Mesendoderm (in vitro differentiated cells): ENCODE measurements at places on chromosomes 6 and 20.
A peak's percentile ranks its signal among the peaks of the same experiment; 100 is the strongest.

GRCh38 chr6:34223381-34223955, 13.2 kb upstream of the HMGA1 start:
- DNase-seq: no peak

DNA sequence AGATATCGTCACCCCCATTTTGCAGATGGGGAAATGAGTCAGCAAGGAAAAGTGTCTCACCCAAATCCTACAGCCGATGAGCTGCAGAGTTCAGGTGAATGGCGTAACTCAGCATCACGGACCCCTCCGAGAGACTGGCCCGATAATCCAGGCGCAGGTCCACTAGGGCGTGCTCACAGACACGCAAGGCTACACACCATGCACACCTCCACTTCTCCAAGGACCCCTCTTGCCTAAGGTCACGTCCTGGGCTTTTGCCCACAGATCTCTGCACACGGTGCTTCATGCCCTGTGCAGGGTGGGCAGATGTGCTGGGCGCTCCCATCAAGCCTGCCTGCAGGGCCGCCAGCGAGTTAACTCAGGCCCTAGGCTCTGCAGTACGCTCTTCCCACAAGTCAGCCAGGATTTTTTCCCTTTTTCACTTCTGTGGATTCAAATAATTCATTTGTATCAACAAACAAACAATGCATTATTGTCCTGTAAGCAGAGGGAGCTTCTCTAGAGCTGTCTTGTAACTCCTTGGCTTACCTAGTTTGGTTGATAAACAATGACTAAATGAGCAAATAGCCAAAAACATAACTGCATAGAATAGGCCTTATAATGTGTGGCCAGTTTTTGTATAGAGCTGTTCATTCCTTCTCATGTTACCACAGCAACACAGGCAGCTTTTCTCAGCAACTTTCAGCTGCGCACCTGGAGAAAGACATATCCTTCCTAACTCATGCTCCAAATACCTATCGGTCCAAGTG, 139.1 kb downstream of the AGPAT4 start:
- DNase-seq: no peak

DNA sequence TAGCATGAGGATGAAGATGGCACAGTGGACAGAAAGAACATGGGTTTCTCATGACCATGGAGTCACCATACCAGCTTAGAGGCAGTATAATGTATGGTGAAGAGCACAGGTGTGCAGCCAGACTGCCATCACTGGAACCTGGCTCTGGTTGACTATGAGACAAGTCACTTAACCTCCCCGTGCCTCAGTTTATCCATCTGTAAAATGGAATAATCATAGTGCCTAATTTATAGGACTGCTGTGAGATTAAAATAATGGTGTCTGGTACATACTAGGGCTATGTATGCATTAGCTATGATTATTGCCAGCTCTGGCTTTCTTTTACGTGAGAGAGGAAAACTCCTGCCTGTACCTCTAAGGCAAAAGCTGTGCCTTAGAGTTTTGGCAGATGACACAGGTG, 19.4 kb downstream of the SLC35B3 start:
- no peak for DNase-seq

DNA sequence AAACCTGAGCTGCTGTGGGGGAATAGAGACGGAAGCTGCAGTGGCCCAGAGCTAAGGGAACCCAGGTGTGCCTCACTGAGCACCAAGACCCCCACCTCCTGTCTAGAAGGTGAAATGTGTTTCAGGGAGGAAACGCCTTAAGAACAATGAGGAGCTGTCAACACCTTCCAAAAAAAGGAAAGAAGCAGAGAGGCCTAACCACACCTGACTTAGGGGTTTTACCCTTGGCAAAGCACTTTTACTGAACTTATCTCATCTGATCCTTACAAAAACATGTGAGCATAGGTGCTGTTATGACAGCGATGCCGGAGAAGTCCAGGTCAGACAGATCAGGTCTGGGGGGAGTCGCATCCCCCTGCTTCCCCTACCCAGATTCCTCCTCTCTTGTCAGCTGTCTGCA, 16.1 kb upstream of the CDKN1A start:
- no peak for DNase-seq

DNA sequence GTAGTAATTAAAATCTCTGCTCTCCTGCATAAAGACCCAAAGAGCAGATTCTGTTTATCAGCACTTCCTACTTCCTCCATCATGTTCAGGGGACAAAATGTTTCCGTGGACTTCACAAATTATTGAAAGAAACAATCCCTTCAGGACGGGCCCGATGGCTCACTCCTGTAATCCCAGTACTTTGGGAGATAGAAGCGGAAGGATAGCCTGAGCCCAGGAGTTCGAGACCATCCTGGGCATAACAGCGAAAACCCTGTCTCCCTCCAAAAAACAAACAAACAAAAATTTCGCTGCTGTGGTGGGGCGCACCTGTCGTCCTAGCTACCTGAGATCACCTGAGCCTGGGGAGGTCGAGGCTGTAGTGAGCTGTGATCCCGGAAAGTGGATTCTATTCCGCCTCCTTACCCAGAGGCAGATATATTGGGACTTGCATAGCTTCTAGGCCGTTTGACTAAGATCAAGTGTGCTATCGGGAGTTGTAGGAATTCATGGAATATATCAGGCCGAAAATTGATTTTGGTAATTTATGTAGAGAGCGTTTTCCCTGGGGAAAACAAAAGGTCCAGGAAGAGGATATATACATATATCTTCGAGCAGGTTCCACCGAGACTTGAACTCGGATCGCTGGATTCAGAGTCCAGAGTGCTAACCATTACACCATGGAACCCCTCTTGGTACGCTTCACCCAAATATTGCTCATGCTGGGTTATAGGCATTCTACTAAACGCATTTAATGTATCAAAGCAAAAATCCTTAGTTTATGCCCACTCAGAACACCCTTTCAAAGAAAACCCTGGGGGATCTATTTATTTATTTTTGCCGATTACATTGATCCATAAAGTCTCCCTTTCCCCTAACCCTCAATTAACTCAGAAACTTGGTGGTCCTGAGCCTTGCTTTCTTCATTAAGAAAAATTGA, 74.5 kb upstream of the ZNF184 start:
- peak; percentile 87 for DNase-seq

GRCh38 chr6:19454001-19454720, 383.0 kb upstream of the ID4 start:
- DNase-seq: no peak

GRCh38 chr20:47013606-47014005, 119.0 kb downstream of the EYA2 start:
- no peak for DNase-seq

DNA sequence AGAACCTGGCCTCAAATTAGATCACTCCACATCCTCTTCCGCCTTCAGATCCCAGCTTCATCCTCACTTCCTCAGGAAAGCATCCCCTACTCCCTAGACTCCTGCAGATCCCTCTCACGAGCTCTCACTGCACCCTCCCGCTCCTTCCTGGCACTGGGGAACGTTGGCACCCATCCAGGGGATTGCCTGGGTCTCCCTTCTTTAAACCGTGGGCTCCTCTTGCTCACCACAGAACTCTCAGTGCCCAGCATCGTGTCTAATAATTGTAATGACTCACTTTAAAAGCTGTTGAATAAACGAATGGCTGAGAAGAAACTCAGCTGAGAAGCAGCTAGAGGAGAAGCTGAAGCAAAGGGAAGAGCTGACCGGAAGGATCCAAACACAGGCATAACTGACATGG, 20.4 kb downstream of the ZC3H12D start:
- no peak for DNase-seq

- DNase-seq: peak; percentile 19
These were observed 1299.4 kb upstream of the MAP3K7 start for GRCh38 chr6:91886183-91886795.

DNA sequence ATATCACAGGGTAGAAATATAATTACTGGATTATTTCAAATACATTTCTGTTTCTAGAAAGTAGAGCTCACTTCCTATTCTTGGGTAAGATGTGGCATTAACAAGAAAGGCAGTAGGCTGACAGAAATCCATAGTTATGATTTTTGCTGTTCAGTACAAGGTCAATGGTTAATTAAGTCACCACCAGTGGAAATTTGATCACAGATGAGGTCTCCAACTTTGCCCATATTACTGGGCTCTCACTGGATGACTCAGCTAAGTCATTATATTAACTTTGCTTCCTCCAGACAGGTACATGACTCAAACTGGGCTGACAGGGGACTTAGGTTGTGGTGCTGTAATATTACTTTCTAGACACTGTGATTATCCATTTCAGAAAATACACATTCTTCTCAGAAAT, 212.4 kb downstream of the GRIK2 start:
- DNase-seq: no peak

GRCh38 chr6:79005024-79005423, 73.0 kb downstream of the PHIP start:
- DNase-seq: no peak

- no peak for DNase-seq
These were observed 14.6 kb upstream of the UQCC2 start for GRCh38 chr6:33725891-33726673.

- DNase-seq: no peak
These were observed 34.0 kb downstream of the KIF25 start for GRCh38 chr6:168031411-168031971.
